ENCODE measurements at places on chromosomes 1 and 21.

GRCh38 chr21:46056450-46056903, 41.4 kb upstream of the COL6A2 start:
- peak; percentile 21 for DNase-seq

- no peak for DNase-seq
Observed at GRCh38 chr1:156244712-156245111, 2.7 kb downstream of the BGLAP start.

- DNase-seq: no peak
Observed at GRCh38 chr1:228009116-228009827, 2.5 kb downstream of the WNT3A start.

DNA sequence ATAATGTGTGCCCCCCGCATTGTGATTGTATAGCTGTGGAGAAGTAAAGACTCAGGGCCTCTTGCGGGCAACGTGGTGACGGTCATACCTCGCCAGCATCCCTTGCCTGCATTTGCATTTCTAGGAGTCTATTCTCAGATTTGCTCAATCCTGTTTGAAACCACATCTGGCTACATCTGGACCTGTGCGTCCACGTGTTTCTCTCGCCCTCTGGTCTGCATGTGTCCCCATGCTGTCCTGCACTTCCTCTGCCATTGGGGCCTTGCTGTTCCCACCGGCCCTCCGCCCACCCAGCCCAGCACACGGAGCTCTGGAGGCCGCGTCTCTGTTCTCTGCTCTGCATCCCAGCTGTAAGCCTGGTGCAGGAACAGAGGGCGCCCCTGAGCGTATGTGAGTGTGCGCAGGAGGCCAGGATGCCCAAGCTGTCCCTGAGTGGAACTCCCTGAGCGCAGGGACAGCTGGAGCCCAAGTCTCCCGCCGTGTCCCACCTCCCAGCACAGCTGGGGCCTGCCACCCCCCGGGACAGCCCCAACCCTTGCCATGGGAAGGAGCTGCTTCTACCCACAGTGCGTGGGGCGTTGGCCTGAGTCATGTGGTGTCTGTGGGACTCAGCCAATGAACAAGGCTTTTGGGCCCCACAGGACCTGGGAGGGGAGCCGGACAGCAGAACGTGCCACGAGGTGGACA, 1.6 kb downstream of the KRTAP10-2 start:
- no peak for DNase-seq

DNA sequence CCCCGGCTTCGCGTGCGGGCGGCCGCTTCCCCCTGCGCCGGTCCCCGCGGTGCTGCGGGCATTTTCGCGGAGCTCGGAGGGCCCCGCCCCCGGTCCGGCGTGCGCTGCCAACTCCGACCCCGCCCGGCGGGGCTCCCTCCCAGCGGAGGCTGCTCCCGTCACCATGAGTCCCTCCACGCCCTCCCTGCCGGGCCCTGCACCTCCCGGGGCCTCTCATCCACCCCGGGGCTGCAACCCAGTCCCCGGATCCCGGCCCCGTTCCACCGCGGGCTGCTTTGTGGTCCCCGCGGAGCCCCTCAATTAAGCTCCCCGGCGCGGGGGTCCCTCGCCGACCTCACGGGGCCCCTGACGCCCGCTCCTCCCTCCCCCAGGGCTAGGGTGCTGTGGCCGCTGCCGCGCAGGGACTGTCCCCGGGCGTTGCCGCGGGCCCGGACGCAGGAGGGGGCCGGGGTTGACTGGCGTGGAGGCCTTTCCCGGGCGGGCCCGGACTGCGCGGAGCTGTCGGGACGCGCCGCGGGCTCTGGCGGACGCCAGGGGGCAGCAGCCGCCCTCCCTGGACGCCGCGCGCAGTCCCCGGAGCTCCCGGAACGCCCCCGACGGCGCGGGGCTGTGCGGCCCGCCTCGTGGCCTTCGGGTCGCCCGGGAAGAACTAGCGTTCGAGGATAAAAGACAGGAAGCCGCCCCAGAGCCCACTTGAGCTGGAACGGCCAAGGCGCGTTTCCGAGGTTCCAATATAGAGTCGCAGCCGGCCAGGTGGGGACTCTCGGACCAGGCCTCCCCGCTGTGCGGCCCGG, 159.2 kb downstream of the RUNX1 start:
- DNase-seq: peak; percentile 87

GRCh38 chr1:29235955-29236711, at the start of gene PTPRU:
Gene PTPRU (plus strand): TSS chr1:29236522. CDS start chr1:29236645, 123 bp downstream.
- DNase-seq: peak; percentile 87

DNA sequence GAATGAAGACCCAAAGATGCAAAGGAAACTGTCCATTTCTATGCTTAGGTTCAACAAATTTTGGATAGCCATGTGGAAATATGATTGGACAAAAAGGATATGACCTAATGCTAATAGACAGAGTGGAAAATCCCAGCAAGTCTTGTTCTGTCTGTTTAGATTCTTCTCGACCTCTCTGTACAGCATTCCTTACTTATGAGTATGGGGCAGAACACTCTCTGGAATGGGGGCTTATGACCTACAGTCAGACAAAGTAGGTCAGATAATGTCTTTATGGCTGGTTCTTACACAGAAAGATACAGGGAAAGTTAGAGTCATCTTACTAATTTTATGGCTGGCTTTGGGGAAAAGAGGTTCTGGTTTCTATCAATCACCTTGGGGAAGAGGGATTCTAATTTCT, 2.8 kb downstream of the GCSAML start:
- no peak for DNase-seq

GRCh38 chr1:35882586-35882944, 444 bp upstream of the AGO1 start:
- DNase-seq: no peak

- DNase-seq: no peak
Observed at GRCh38 chr1:78475888-78476610, 14.7 kb upstream of the PTGFR start.

Data from stimulated activated CD4-positive, alpha-beta T cell treated with anti-CD3 and anti-CD28 coated beads, Interleukin-15, amount 100 ng/mL, for 24 hours (primary cell).